Stromal cell of bone marrow (primary cell): ENCODE measurements at places on chromosomes 16 and 17.

- no peak for DNase-seq
These were observed 162.4 kb upstream of the FAM20A start for GRCh38 chr17:68763562-68763961.

- peak; percentile 14 for DNase-seq
These were observed 655 bp downstream of the HIRIP3 start for GRCh38 chr16:29994600-29995323.

- no peak for DNase-seq
These were observed 12.0 kb downstream of the FAM83G start for GRCh38 chr17:18992454-18993130.

- no peak for DNase-seq
These were observed 63.3 kb downstream of the NOG start for GRCh38 chr17:56656701-56657327.

DNA sequence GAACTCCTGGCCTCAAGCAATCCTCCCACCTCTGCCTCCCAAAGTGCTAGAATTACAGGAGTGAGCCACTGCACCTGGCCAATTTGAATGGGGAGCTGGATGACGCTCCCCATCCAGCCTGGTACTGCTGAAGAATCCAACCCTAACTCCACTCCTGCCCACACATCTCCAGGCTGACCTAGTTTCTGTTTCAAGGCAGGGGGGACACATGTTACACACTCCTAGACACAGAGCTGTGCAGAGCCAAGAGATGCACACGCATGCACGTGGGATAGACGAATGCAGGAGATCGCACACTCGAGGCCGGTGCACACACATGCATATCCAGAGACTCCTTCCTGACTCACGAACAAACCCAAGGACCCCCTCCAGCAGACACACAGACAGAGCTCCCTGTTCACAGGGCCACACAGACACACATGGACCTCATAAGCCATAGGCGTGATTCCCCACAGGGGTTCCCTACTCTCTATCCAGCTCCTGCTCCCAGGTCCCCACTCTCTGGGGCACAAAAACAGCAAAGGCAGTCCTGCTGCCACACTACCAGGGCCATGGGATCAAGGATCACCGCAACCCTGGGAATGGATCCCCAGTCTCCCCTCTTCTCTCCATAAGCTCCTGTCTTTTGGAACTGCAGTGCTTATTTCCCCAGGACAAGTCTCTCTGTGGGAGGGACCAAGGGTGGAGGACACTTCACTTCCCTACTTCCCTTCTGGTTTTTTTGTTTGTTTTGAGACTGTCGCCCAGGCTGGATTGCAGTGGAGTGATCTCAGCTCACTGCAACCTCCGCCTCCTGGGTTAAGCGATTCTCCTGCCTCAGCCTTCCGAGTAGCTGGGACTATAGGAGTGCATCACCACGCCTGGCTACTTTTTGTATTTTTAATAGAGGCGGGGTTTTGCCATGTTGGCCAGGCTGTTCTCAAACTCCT lies 14.4 kb downstream of the EPOP start:
- no peak for DNase-seq

- DNase-seq: no peak
These were observed 223.1 kb upstream of the CDH5 start for GRCh38 chr16:66143415-66143814.
